ENCODE measurements at places on chromosomes 5 and 9.
A peak's percentile ranks its signal among the peaks of the same experiment; 100 is the strongest.

DNA sequence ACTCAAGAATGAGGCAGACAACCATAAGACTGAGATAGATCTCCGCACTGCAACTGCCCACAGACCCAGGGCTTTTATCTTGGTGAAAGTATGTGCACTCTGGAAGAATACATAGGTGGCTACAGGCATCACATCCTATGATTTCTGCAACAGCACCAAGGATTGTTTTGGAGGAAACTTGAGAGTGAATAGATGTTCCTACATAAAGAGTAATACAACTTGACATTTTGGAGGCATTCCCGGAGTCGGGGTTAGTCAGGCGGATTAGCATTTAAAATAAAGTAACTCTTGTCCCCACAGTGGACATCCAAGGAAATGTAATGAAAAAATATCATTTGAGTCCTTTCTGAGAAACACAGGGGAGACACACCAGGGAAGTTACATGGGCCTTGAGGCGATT, 26.7 kb downstream of the TMEM174 start:
- no peak overlapping the region for H3K27ac ChIP-seq
- H3K36me3 ChIP-seq = no peaks in the 10 kb centered on the region

GRCh38 chr9:128702949-128703615, 779 bp downstream of the PKN3 start:
- DNase-seq = no peak
- no peaks in the 10 kb centered on the region for H3K36me3 ChIP-seq
- peaks cover 10% of the 10 kb centered on the region for H3K4me1 ChIP-seq
- H3K4me3 ChIP-seq = peak overlapping the region; percentile 45

GRCh38 chr5:79774171-79774854, 84.7 kb downstream of the CMYA5 start:
- H3K27ac ChIP-seq = no peak overlapping the region
- no peak overlapping the region for H3K4me3 ChIP-seq
- H3K36me3 ChIP-seq = no peaks in the 10 kb centered on the region
- no peaks in the 10 kb centered on the region for H3K27me3 ChIP-seq
- H3K4me1 ChIP-seq = no peaks in the 10 kb centered on the region

DNA sequence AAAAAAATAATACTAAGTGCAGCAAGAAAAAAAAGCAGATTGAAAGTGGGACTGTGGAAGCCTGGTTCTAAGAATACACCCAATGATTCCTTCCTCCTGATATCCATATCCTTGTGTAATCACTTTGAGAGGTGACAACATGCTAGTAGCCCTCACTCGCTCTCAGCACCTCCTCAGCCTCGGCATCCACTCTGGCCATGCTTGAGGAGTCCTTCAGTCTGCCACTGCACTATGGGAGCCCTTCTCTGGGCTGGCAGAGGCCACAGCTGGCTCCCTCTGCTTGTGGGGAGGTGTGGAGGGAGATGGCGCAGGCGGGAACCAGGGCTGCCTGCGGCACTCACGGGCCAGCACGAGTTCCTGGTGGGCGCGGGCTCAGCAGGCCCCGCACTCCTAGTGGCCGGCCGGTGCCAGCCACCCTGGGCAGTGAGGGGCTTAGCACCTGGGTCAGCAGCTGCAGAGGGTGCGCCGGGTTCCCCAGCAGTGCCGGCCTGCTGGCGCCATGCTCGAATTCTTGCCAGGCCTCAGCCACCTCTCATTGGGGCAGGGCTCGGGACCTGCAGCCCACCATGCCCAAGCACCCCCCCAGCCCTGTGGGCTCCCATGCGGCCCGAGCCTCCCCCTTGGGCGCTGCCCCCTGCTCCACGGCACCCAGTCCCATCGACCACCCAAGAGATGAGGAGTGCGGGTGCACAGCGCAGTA, 24.5 kb upstream of the SELENOP start:
- H3K27me3 ChIP-seq = no peaks in the 10 kb centered on the region
- DNase-seq = no peak
- no peaks in the 10 kb centered on the region for H3K36me3 ChIP-seq
- H3K4me3 ChIP-seq = no peak overlapping the region

GRCh38 chr5:134103397-134103796, 11.1 kb upstream of the TCF7 start:
- peaks cover 98% of the 10 kb centered on the region for H3K4me1 ChIP-seq
- no peaks in the 10 kb centered on the region for H3K27me3 ChIP-seq

DNA sequence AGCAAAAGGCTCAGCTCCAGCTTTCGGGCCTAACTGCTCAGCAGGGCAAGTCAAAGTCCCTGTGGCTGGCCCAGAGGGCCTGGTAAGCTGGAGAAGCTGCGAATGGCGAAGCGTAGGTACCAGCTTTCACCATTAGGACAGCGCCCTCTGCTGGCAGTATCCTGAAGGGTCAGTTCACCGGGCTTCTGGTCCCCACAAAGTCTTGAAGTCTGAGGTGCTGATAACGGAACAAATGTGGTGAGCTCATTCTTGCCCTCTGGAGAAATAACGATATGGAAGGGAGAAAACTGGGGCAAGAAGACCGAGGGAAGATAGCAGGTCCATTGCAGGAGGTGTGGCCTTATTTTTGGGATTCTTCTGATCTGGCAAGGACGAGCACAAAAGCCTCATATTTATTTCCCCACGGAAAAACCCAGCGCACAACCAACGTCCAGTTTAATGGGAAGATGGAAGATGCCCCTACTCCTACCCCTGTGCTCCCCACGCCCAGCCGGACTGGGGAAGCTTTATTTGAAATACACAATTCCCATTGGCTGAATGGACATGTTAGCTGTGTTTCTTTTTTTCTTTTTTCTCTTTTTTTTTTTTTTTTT, 7.2 kb downstream of the SOWAHA start:
- H3K27me3 ChIP-seq = peaks cover 15% of the 10 kb centered on the region
- no peak overlapping the region for H3K27ac ChIP-seq
- H3K4me1 ChIP-seq = peaks cover 11% of the 10 kb centered on the region
- no peak overlapping the region for H3K4me3 ChIP-seq
- no peaks in the 10 kb centered on the region for H3K36me3 ChIP-seq
- peak; percentile 84 for DNase-seq

DNA sequence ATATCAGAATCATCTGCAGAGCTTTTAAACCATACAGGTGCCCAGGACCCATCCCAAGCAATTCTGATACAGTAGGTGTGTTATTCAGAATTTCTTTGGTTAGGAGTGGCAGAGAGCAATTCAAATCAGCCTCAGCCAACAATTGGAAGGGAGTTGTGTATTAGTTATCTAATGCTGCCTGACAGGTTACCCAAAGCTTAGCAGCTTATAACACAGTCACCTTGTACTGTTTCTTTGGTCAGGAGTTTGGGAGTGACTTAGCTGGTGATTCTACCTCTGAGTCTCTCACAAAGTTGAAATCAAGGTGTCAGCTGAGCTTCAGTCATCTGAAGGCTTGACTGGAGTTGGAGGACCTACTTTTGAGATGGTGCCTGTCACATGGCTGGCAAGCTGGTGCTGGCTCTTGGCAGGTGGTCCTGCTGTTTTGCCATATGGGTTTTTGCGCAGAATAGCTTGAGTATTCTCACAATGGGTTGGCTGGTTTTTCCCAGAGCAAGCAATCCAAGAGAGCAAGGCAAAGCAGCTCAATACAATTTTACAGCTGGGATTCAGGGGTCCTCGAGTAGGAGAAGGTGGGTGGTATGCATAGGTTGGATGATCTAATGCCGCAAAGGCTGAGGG, 18.7 kb upstream of the CARNMT1 start:
- H3K36me3 ChIP-seq = no peaks in the 10 kb centered on the region
- H3K27me3 ChIP-seq = no peaks in the 10 kb centered on the region
- no peaks in the 10 kb centered on the region for H3K4me1 ChIP-seq
- H3K4me3 ChIP-seq = no peak overlapping the region
- no peak for DNase-seq
- no peak overlapping the region for H3K27ac ChIP-seq

- DNase-seq = no peak
- H3K27me3 ChIP-seq = no peaks in the 10 kb centered on the region
- H3K4me3 ChIP-seq = no peak overlapping the region
- no peaks in the 10 kb centered on the region for H3K36me3 ChIP-seq
- no peaks in the 10 kb centered on the region for H3K4me1 ChIP-seq
Observed at GRCh38 chr5:169331292-169331852, 30.4 kb upstream of the SLIT3 start.

- no peaks in the 10 kb centered on the region for H3K36me3 ChIP-seq
- peaks cover 35% of the 10 kb centered on the region for H3K4me1 ChIP-seq
- DNase-seq = peak; percentile 86
- no peaks in the 10 kb centered on the region for H3K27me3 ChIP-seq
- no peak overlapping the region for H3K27ac ChIP-seq
Observed at GRCh38 chr9:127224178-127224882, 40.2 kb upstream of the GARNL3 start.

DNA sequence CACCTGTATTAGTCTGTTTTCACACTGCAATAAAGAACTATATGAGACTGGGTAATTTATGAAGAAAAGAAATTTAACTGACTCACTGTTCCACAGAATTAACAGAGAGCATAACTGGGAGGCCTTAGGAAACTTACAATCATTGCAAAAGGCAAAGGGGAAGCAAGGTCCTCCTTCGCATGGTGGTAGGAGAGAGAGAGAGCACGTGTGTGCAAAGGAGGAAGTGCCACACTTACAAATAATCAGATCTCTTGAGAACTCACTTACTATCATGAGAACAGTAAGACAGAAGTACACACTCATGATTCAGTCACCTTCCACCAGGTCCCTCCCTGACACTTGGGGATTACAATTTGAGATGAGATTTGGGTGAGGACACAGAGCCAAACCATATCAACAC, 258.7 kb downstream of the TRIM32 start:
- no peaks in the 10 kb centered on the region for H3K4me1 ChIP-seq
- no peak overlapping the region for H3K27ac ChIP-seq
- DNase-seq = no peak
- no peak overlapping the region for H3K4me3 ChIP-seq

GRCh38 chr9:123657941-123658340, 272.0 kb downstream of the DENND1A start:
- no peak overlapping the region for H3K27ac ChIP-seq
- DNase-seq = no peak
- no peaks in the 10 kb centered on the region for H3K36me3 ChIP-seq
- H3K4me1 ChIP-seq = no peaks in the 10 kb centered on the region
- no peaks in the 10 kb centered on the region for H3K27me3 ChIP-seq

DNA sequence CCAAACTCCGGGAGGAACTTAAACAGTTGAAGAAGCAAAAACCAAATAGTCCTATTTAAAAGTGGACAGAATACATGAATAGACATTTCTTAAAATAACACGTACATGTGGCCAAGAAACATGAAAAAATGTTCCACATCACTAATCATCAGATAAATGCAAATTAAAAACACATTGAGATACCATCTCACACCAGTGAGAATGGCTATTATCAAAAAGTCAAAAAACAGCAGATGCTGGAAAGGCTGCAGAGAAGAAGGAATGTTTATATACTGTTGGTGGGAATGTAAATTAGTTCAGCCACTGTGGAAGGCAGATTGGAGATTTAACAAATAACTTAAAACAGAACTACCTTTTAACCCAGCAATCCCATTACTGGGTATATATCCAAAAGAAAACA, 283.0 kb upstream of the IZUMO3 start:
- H3K27me3 ChIP-seq = no peaks in the 10 kb centered on the region
- no peak for DNase-seq
- no peak overlapping the region for H3K4me3 ChIP-seq
- H3K4me1 ChIP-seq = no peaks in the 10 kb centered on the region
- H3K36me3 ChIP-seq = no peaks in the 10 kb centered on the region
- no peak overlapping the region for H3K27ac ChIP-seq
